GM04504 (cell line): ENCODE measurements at places on chromosomes 16 and 17.

- peak; percentile 56 for DNase-seq
Measured at GRCh38 chr17:1617620-1618174, 10.9 kb downstream of the SLC43A2 start.

GRCh38 chr17:62822080-62822904, 14.2 kb upstream of the MARCHF10 start:
- no peak for DNase-seq

GRCh38 chr16:15054357-15055140, 1.3 kb downstream of the NTAN1 start:
- DNase-seq = no peak

- peak; percentile 3 for DNase-seq
Measured at GRCh38 chr17:71118039-71118438, 948.7 kb downstream of the KCNJ2 start.

DNA sequence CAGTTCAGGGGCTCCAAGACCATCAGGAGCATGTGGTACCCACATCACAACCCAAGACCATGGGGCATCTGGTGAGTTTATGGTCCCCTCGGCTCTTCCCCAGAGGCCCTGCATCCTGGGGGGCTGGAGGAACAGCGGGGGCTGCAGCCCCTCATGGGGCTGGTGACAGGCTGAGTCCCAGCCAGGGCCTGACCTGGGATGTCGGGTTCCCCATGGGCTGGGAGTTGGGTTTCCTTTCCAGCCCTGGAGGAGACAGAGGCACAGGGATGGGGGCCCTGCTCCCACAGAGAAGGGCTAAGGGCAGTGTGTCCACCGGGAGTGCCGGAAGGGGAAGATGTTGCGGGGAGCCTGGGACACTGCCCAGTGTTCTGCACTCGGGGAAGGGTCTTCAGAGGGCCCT, 82.4 kb downstream of the GOSR1 start:
- no peak for DNase-seq

- DNase-seq = no peak
Measured at GRCh38 chr17:47879028-47879585, 16.9 kb upstream of the SP2 start.

DNA sequence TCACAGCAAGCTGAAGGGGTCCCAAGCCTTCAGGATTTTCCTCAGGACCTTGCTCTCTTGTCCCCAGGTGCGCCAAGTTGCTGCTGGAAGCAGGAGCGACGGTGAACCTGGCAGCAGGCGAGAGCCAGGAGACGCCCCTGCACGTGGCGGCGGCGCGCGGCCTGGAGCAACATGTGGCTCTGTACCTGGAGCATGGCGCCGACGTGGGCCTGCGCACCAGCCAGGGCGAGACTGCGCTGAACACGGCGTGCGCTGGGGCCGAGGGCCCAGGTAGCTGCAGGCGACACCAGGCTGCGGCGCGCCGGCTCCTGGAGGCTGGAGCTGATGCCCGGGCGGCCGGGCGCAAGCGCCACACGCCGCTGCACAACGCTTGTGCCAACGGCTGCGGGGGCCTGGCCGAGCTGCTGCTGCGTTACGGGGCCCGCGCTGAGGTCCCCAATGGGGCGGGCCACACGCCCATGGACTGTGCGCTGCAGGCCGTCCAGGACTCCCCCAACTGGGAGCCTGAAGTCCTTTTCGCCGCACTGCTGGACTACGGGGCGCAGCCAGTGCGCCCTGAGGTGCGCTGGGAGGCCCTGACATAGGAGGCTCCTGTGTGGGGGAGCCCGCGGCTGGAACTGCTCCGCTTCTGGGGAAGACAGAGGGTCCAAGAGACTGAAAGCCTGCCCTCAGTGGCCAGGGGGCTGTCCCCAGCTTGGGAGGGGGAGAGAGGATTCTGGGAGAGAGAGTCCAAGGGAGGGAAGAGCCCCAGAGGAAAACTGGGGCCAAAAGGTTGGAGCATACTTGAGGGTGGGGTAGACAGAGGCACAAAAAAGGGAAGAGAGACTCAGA, 6.4 kb downstream of the ASB16 start:
- DNase-seq = no peak

DNA sequence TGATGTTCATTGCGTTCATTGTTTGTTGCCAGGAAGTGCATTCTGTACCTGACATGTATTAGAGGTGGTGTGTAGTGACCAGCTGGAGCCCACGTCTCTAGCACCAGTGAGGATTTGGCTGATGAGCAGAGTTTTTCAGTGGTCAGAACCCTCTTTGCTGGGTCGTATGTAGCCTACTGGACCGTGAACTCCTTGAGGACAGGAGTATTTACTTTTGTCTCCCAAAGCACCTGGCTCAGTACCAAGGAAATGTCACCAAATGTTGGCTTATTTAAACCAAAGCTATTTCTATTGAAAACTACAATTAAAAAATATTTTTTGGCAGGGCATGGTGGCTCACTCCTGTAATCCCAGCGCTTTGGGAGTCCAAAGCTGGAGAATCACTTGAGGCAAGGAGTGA, 262.7 kb downstream of the SNX29 start:
- no peak for DNase-seq

GRCh38 chr17:80843741-80844156, 147.9 kb upstream of the CHMP6 start:
- no peak for DNase-seq

DNA sequence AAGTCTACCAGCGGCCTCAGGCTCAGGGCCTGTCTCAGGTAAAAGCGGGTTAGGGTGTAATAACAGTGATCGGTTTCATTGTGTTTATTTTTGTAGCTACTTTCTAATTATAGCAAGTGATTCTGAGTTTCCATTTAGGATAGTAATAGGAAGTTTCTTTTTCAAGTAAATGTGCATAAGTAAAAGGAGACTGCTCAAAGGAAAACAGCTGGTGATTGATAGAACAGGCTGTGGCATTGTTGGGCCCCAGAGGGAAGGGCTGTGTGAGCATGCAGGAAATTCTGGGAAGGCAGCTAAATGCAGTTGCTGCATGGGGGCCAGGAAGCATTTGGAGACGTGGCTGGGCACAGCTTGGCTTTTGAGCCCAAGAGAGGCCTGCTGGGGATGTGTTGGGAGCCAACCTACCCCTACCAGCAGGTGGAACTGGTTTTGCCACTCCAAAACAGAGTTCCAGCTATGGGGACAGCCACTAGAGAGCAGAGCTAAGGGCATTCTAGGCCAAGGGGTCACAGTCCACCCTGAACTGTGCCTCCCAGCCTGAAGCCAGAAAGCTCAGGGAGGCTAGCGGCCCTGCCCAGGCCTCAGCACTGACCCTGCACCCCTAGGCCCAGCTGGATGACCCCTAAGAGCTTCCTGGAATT, 12.6 kb downstream of the SNX20 start:
- no peak for DNase-seq

- no peak for DNase-seq
Measured at GRCh38 chr17:80864751-80865150, 126.9 kb upstream of the CHMP6 start.
